ENCODE measurements at places on chromosomes 11 and 22.

DNA sequence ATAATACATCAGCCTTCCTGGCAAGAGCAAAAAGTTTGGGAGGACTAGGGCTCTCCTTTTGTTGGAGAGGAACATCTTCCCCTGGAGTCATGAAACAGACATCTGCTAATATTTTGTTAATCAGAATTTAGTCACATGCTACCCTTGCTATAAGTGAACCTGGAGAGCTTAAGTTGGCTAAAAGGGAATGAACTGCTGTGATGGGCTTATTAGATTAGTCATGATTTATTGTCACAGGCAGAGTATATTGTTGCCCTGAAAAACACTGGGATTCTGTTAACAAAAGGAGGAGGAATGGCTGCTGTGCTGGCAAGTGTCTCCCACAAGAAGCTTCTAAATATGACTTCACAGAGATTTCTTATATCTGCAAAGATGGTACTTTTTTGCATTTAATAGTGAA lies 16.0 kb downstream of the TCP11L1 start:
- DNase-seq, result no peak
- H3K36me3 ChIP-seq, result peaks cover 27% of the 10 kb centered on the region
- no peaks in the 10 kb centered on the region for H3K4me1 ChIP-seq
- no peak overlapping the region for H3K27ac ChIP-seq

DNA sequence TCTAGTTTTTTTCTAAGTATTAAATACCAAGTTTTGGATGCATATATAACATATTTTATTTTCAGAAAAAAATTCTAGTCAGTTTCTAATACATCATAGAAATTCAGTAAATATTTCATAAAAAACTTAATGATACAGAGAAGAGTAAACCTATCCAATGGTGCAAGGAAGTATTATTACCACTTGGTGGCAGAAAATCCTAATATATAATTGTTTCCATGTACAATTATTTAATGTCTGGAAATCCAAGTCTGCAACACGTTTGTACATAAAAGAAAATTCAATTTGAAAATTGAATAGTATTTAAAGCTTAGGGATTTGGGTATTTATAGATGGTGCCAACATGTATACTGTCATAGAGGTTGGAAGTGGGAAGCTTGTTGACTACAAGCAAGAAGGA lies 127.0 kb downstream of the TRPC6 start:
- H3K36me3 ChIP-seq, result no peaks in the 10 kb centered on the region
- H3K4me1 ChIP-seq, result no peaks in the 10 kb centered on the region
- no peaks in the 10 kb centered on the region for H3K27me3 ChIP-seq
- no peak overlapping the region for H3K4me3 ChIP-seq
- H3K27ac ChIP-seq, result no peak overlapping the region
- no peak for DNase-seq

GRCh38 chr11:69539416-69540117 lies 58.1 kb downstream of the LINC01488 start:
- no peak for DNase-seq
- H3K27me3 ChIP-seq, result no peaks in the 10 kb centered on the region
- H3K27ac ChIP-seq, result no peak overlapping the region
- H3K4me3 ChIP-seq, result no peak overlapping the region
- H3K4me1 ChIP-seq, result no peaks in the 10 kb centered on the region
- H3K36me3 ChIP-seq, result no peaks in the 10 kb centered on the region

DNA sequence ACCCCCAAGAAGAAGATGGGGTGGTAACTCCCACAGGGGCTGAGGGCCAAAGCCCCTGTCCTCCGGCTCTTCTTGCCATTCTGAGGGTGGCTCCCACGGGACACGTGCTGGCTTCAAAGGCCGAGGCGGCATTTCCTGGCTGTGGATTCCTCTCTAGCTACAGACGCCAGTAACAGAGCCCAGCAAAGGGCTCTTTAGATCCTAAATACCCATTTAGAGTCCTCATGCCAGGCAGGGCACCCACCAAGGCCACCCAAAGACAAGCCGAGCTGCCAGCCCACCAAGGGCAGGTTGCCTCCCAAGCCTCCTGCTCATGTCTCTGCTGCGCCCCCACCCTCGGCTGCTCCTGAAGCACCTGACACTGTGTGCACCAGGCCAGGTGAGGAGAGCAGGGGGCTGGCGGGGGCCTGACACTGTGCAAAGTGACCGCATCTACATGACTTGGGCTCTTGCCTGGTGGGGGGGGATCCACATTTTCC lies 5.7 kb downstream of the LRFN4 start:
- H3K27ac ChIP-seq, result no peak overlapping the region
- DNase-seq, result no peak
- H3K36me3 ChIP-seq, result no peaks in the 10 kb centered on the region
- H3K27me3 ChIP-seq, result no peaks in the 10 kb centered on the region

- DNase-seq, result no peak
- H3K36me3 ChIP-seq, result no peaks in the 10 kb centered on the region
- no peaks in the 10 kb centered on the region for H3K27me3 ChIP-seq
- H3K4me1 ChIP-seq, result no peaks in the 10 kb centered on the region
Observed at GRCh38 chr11:74466916-74467885, at the start of gene KCNE3. TSS of gene KCNE3 (minus strand) at chr11:74467549. CDS start at chr11:74457563, 9,986 bp downstream.

DNA sequence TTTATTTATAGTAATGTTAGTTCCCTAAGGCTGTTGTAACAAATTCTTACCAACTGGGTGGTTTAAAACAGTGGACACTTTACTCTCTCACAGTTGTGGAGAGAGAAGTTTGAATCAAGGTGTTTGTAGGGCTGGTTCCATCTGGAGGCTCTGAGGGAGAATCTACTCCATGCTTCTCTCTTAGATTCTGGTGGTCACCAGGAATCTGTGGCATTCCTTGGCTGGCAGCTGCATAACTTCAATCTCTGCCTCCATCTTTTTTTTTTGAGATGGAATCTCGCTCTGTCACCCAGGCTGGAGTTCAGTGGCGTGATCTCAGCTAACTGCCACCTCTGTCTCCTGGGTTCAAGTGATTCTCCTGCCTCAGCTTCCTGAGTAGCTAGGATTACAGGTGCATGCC lies 46.3 kb downstream of the LDLRAD3 start:
- H3K4me3 ChIP-seq, result no peak overlapping the region
- H3K4me1 ChIP-seq, result no peaks in the 10 kb centered on the region
- no peak overlapping the region for H3K27ac ChIP-seq
- no peaks in the 10 kb centered on the region for H3K27me3 ChIP-seq
- DNase-seq, result no peak
- H3K36me3 ChIP-seq, result no peaks in the 10 kb centered on the region

DNA sequence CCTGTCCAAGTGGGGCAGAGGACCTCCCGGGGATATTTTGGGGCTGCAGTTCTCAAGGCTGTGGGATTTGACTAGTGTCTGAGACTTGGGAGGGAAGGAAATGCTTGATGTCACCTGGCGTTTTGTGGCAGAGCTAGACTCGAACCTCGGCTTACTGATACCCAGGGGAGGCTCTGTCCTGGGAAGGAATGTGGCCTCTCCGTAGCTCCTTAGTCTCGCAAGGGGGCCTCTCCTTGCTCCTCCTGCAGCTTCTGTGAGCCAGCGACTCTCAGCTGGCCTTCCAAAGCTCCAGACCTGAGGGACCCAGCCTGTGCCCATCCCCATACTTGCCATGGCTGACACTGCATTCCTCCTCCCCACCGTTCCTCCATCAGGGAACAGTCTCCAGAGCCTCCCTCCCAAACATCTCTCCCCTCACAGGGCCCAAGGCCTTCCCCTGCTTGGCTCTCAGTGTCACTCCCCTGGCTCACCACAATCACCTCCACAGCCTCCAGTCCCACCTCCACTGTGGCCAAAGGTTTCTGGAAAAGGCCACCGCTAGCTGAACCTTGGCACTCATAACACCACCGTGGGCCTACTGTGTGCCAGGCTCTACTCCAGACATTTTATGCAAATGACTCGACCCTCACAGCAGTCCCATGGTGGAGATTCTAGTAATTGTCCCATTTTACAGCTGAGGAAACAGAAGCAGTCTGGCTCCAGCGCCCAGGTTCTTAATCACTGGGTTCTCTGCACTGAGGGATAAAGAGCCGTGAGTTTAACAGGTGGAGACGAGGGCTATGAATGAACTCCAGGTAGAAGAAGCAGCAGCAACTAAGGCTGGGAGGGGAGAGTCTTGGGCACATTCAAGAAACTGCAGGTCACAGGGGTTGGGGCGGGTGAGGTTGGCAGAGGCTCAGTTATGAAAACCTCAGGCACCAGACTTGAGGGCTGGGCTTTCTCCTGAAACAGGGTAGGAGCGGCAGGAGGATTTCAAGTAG lies 12.1 kb downstream of the P2RY2 start:
- H3K4me1 ChIP-seq, result no peaks in the 10 kb centered on the region
- H3K4me3 ChIP-seq, result no peak overlapping the region
- no peak for DNase-seq
- H3K27me3 ChIP-seq, result no peaks in the 10 kb centered on the region
- no peak overlapping the region for H3K27ac ChIP-seq

DNA sequence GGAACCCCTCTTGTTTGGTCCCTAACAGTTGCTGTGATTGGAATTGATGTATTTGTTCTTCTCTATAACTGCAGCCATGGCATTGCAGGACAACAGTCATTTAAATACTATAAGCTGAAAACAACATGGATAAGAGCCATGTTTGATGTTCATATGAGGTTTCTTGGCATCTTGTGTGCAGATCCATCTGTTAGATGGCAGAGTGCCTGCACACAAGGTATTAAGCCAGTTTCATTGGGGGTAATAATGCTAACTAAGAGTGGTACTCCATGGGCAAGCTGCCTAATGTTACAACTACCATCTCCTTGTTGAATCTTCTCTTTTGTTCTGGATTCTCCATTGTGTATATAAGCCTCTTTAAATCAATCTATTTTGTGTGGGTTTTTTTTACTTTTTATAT lies 206.0 kb upstream of the CHORDC1 start:
- H3K27me3 ChIP-seq, result no peaks in the 10 kb centered on the region
- no peaks in the 10 kb centered on the region for H3K36me3 ChIP-seq
- H3K4me1 ChIP-seq, result no peaks in the 10 kb centered on the region
- H3K4me3 ChIP-seq, result no peak overlapping the region
- no peak for DNase-seq

Data from CD4-positive, alpha-beta memory T cell (primary cell).